ENCODE measurements at places on chromosomes 16 and 17. TPM values are rescaled to one million over a fixed set of nuclear protein-coding genes. Genes with fewer than 3 reads are reported as not detected.

CDIP1 gene
- 12.5 TPM for polyA plus RNA-seq

NPIPB2 gene
- 5.1 TPM for polyA plus RNA-seq

CNGB1 gene
- polyA plus RNA-seq = not detected

EVI2A gene
- 37.2 TPM for polyA plus RNA-seq

DNA sequence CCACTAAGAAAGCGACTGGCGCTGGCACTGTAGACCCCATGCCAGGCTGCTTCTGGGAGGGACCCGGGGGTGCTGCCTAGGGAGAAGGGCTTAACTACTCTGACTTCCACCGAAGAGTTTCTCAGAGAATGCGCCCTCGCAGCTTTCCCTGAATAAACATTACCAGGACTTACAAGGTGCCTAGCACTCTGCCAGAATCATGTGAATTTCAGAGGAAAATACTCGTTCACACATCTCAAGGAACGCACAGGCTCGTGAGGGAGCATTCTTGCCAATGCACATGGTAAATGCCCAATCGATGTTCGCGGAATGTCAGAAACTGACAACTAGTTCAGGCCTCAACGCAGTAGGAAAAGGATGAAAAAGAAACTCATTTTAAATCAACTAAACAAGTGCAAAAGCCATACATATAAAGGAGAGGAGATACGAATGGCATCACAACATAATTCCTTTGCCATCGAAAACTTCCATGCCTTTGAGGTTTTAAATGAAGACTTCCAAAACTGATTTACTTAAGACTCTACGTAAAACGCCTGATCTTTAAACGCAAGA is 999 bp downstream of the CMC2 start:
- H3K4me3 ChIP-seq = peak overlapping the region; percentile 50
- H3K27ac ChIP-seq = peak overlapping the region; percentile 47
- DNase-seq = no peak
- H3K36me3 ChIP-seq = no peaks in the 10 kb centered on the region

DNA sequence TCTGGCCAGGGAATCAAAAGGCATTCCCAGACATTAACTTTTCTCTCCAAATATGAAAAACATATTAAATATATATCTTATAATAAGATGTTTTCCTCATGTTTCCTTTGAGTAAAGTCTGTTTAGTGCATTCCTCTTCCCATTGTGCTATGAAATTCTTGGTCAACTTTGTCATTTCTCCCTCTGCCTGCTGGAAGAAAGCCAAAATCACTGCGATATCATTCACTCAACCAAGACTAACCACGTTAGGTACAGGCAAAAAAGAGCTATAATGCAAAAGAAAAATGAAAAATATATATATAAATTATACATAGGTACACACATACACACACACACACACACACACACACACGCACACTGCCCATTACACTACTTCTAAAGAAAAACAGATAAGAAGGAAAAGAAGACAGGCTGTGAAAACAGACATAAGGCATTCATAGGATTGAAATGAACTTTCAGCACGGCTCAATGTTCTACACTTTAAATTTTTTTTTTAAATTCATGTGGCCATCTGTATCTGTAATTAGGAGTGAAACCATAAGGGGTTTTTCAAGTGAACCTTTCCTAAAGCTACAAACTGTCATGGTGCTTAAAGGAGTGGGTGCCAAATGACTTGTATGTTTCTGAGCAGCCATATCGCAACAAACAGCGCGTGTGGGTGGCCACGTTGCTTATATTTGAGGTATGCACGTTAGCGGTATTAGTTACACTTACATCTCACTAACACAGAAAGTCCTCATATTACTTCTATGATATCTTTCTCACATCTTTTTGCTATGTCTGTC is 71.6 kb upstream of the PSMD7 start:
- no peak for DNase-seq
- H3K27ac ChIP-seq = no peak overlapping the region
- H3K4me1 ChIP-seq = no peaks in the 10 kb centered on the region
- no peak overlapping the region for H3K4me3 ChIP-seq
- no peaks in the 10 kb centered on the region for H3K36me3 ChIP-seq

GRCh38 chr16:30113711-30114333 is 485 bp upstream of the GDPD3 start:
- no peaks in the 10 kb centered on the region for H3K27me3 ChIP-seq
- H3K36me3 ChIP-seq = peaks cover 3% of the 10 kb centered on the region
- DNase-seq = no peak
- H3K4me3 ChIP-seq = no peak overlapping the region
- H3K27ac ChIP-seq = no peak overlapping the region

DNA sequence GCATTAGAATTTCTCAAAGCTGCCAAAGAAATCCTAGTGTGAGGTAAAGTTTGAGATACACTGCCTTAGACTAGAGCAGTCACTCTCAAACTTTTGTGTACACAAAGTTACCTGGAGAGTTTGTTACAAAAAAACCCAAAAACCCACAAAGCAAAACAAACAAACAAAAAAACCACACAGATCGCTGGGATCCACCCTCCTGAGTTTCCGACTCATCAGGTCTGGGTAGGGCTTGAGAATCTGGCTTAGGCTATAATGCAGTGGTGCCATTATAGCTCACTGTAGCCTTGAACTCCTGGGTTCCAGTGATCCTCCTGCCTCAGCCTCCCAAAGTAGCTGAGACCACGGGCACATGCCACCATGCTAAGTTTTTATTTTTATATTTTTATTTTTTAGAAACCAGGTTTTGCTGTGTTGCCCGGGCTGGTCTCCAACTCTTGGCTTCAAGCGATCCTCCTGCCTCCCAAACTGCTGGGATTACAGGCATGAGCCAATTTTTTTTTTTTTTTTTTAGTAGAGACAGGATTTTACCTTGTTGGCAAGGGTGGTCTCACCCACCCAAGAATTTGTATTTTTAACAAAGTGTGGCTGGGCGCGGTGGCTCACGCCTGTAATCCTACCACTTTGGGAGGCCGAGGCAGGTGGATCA is 22.3 kb upstream of the SMG1 start:
- no peak for DNase-seq
- no peaks in the 10 kb centered on the region for H3K27me3 ChIP-seq
- H3K27ac ChIP-seq = no peak overlapping the region
- H3K4me1 ChIP-seq = no peaks in the 10 kb centered on the region
- no peaks in the 10 kb centered on the region for H3K36me3 ChIP-seq
- no peak overlapping the region for H3K4me3 ChIP-seq

DNA sequence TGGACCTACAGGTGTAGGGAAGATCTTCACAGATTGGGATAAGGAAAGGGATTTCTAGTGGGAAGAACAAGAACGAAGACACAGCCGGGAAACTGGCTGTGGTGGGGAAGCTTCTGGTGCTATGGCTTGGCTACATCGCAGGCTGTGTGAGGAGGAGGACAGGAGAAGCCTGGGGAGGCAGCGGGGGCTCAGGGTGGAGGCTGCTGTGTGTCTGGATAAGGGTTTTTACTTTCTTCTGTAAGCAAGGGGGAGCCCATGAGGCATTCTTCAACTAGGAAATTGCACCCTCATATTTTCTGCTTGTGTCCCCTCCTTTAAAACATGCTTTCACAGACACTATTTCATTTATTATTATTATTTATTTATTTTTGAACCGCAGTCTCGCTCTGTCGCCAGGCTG is 2.9 kb upstream of the RHBDF2 start:
- DNase-seq = no peak
- H3K27ac ChIP-seq = no peak overlapping the region
- no peak overlapping the region for H3K4me3 ChIP-seq
- H3K4me1 ChIP-seq = peaks cover 1% of the 10 kb centered on the region
- no peaks in the 10 kb centered on the region for H3K27me3 ChIP-seq
- no peaks in the 10 kb centered on the region for H3K36me3 ChIP-seq

DNA sequence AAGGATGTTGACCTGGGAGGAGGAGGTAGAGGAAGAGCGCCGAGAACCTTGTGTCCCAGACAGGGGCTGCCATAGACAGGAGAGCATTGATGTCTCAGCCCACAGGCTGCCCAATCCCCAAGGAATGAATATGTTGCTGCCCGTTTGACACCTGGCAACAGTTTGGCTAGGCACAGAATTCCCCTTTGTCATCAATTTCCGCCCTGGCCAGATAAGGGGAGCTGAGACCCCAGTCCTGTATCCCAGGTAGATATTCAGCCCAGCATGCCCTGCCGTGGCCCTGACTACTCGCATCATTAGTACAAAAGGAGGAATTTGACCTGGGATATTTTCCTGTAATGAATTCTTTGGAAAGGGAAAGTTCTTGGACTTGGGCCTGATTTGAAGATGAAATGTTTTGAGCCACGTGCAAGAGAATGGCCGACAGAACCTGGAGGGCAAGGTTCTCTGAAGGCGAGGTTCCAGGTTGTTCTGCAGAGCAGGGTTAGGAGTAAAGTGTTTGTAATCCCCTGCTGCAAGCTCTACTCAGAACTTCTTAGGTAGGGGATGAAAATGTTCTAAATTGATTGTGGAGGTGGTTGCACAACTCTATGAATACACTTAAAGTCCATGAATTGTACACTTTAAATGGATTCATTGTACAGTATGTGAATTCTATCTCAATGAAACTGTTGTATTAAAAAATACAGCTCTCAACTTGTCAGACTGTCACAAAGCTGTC is 108.8 kb downstream of the SOCS1 start:
- H3K4me1 ChIP-seq = no peaks in the 10 kb centered on the region
- H3K4me3 ChIP-seq = no peak overlapping the region
- H3K36me3 ChIP-seq = peaks cover 2% of the 10 kb centered on the region
- no peaks in the 10 kb centered on the region for H3K27me3 ChIP-seq
- no peak for DNase-seq

- peak overlapping the region; percentile 83 for H3K27ac ChIP-seq
- H3K4me3 ChIP-seq = no peak overlapping the region
- DNase-seq = no peak
- no peaks in the 10 kb centered on the region for H3K4me1 ChIP-seq
- H3K27me3 ChIP-seq = no peaks in the 10 kb centered on the region
Observed at GRCh38 chr16:75011634-75012307, 12.9 kb downstream of the ZNRF1 start.

DNA sequence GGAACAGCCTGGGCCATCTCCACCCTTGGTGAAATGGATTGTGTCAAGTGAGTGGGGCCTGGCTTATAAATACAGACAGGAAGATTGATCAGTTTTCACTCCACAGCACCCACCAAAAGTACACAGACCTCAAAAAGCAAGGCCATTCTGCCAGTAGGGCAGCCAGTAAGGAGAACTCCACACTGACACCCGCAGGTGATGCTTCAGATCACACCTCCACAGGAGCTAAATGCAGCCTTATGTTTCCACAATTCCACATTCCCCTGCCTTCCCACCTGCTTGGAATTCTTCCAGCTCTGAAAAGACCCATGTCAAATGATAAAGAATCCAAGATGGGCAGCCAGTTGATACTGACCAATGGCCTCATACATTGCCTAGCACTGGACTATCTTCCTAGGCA is 191.1 kb downstream of the ZFHX3 start:
- no peak overlapping the region for H3K4me3 ChIP-seq
- no peaks in the 10 kb centered on the region for H3K36me3 ChIP-seq
- no peak overlapping the region for H3K27ac ChIP-seq
- no peaks in the 10 kb centered on the region for H3K27me3 ChIP-seq
- DNase-seq = no peak

DNA sequence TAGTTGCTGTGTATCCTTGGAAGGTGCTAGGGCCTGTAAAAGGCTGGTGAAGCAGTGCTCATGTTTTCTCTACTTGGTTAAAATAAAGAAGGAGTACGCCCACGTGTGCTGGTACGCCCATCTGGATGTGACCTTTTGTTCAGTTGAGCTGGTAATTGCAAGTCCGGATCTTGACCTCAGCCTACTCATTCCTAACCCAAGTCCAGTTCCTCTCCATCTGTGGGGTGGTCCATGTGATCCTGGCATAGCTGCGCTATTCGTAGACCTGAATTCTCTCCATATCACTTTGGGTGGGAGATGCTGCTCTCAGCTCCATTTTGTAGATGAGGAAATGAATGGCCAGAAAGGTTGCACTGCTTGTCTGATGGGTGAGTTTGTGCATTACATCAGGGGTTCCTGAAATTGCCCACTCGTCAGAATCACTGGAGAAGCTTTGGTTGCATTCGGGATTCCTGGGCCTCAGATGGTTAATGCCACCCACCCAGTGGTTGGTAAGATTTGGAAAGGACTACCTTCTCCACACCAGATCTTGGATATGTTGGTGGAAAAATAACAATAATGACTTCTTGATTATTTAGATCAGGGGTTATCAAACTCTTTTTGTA is 328.8 kb downstream of the CPPED1 start:
- no peak overlapping the region for H3K27ac ChIP-seq
- DNase-seq = no peak
- no peaks in the 10 kb centered on the region for H3K4me1 ChIP-seq
- no peak overlapping the region for H3K4me3 ChIP-seq
- peaks cover 3% of the 10 kb centered on the region for H3K36me3 ChIP-seq

GRCh38 chr17:73228748-73229236 is 32.9 kb downstream of the CPSF4L start:
- H3K36me3 ChIP-seq = no peaks in the 10 kb centered on the region
- H3K4me3 ChIP-seq = no peak overlapping the region
- peaks cover 8% of the 10 kb centered on the region for H3K4me1 ChIP-seq
- no peaks in the 10 kb centered on the region for H3K27me3 ChIP-seq

DNA sequence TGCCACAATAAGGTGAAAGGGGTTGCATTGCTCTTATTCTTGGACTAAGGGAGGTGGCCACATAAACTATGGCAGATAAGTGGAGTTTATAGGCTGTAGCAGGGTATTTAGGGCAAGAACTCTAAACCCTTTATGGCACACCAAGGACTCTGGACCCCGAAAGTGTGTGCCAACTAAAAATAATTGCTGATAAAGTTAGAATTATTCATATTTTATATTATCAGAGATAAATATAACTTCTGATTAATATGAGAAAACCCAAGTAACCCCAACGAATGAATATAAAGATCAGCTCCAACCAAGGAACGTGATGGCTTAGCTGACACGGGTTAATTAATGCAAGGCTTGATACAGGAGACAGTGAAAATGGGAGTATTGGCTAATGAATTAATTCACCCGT is 8.8 kb upstream of the SDR42E1 start:
- no peaks in the 10 kb centered on the region for H3K27me3 ChIP-seq
- H3K36me3 ChIP-seq = no peaks in the 10 kb centered on the region
- no peak overlapping the region for H3K4me3 ChIP-seq
- H3K4me1 ChIP-seq = no peaks in the 10 kb centered on the region
- no peak overlapping the region for H3K27ac ChIP-seq

GRCh38 chr17:152860-153420 is 15.6 kb downstream of the SCGB1C2 start:
- no peaks in the 10 kb centered on the region for H3K36me3 ChIP-seq
- peak; percentile 45 for DNase-seq
- H3K27me3 ChIP-seq = no peaks in the 10 kb centered on the region
- no peak overlapping the region for H3K27ac ChIP-seq
- H3K4me1 ChIP-seq = no peaks in the 10 kb centered on the region
- no peak overlapping the region for H3K4me3 ChIP-seq

All from aorta (tissue), 5 donors.